CD8-positive, alpha-beta T cell (primary cell): ENCODE measurements at places on chromosomes 16 and 17. TPM values are rescaled to one million over a fixed set of nuclear protein-coding genes. Genes with fewer than 3 reads are reported as not detected.

Gene KCNJ2
- not detected for total RNA-seq

Gene NPIPA5
- total RNA-seq, result not detected

Gene CNTD1
- total RNA-seq, result not detected

DNA sequence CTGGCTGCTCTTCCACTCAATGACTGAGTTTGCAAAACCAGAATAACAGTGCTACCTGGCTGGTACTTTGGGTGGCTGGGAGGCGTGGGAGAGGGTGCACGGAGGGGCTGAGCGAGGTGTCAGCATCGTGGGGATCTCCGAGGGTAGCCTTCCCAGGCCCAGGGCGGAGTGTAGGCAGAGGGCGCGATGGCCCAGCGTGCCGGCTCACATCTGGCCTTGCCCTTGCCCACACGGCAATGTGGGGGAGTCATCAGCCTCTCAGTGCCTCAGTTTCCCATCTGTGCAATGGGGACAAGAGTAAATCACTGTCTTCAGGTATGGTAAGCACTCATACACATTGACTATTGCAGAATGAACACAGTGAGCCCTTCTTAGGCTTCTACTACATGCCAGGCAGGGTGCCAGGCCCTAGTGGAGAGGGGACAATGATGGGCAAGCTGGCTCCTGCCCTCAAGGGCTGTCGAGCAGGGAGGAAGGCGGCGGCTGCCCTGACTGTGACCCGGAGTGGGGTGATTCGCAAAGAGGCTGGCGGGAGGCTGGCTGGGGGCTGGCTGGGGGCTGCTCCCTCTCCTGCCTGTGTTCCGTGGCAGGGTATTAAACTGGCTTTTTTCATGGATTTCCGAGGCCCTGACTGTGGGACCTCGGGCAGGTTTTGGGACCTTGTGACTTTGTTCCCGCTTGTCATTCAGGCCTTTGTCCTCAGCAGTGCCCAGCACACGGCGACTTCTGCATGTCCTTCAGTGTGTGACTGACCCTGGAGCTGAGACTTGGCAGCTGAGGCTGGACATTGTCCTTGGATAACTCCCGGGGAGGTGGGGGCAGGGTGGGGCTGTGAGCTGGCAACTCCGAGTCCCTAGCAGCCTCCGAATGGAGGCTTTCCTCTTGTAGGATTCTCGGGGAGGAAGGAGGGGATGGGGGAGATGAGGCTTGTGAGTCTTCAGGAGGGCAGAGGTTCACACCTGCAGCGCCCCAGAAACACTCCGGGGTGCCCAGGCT is 243.1 kb downstream of the SEC14L1 start:
- no peak for DNase-seq

GRCh38 chr16:11107780-11108465 is 148.1 kb downstream of the SOCS1 start:
- no peak for DNase-seq

Gene PARD6A
- total RNA-seq, result 3.0 TPM

DNA sequence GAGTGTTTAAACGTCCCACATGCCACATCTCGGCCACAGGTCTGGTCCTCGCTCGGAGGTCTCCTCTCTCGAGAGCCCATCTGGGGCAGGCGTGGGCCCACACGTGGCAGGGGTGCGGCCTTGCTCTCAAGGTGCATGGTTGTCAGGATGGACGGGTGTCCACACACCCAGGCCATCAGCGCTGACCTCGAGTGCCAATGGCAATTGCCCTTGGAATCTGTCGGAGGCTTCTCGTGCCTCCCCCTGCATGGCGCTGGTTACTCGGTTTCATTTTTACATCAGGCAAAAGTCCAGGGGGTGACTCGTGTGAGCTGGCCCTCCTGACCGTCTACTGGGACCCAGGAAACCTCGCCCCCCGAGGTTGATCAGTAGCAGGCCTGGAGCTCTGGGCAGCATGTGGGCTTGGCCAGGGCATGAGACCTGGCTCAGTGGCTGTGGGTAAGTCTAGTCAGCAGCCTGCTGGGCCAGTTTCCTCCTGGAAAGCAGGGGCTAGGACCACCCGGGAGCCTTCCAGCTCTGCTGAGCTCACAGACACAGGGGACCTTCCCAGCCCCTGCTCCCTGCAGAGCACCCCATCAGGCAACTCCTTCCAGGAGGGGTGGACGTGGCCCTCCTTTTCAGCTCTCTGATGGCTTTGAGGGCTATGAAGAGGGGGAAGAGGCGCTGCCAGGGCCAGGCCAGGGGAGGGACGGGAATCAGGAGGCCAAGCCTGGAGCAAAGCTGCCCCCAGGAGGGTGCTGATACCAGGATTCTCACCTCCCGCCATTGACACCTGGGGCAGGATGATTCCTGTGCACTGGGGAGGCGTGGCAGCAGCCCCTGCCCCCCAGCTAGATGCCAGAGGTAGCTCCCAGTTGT is 3.7 kb upstream of the ZNF469 start:
- DNase-seq, result no peak

- no peak for DNase-seq
Measured at GRCh38 chr17:20235747-20236146, 226.6 kb downstream of the SPECC1 start.

GRCh38 chr16:60295451-60295850 is 1561.3 kb upstream of the GOT2 start:
- no peak for DNase-seq

DNA sequence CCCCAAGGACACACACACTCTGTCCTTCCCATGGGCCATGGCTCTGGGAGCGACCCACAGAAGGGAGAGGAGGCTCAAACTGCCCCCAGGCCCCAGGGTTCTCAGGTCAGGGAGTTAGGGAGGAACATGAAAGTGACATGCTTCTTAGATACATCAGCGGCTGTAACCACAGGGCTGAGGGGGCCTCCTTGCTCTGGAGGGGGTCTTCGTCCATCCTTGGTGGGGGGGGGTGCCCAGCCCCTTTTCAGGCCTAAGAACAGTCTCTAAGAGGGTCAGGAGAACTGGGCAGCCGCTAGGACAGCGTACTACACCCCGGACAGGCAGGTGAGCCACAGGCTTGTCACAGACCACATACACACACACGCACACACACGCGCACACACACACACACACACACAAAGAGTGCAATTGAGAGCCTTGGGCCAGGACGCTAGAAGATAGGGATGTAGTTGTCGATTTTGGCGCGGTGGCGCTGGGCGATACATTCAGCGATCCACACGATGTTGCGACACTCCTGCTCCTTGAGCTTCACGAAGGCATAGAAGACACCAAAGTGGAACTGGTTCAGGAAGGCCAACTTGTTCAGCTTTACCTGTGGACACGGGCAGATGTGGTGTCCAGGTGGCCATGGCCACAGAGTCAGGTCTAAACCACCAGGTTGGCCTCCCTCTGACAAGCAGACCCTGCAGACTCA is 7.3 kb downstream of the HSD11B2 start:
- DNase-seq, result no peak

DNA sequence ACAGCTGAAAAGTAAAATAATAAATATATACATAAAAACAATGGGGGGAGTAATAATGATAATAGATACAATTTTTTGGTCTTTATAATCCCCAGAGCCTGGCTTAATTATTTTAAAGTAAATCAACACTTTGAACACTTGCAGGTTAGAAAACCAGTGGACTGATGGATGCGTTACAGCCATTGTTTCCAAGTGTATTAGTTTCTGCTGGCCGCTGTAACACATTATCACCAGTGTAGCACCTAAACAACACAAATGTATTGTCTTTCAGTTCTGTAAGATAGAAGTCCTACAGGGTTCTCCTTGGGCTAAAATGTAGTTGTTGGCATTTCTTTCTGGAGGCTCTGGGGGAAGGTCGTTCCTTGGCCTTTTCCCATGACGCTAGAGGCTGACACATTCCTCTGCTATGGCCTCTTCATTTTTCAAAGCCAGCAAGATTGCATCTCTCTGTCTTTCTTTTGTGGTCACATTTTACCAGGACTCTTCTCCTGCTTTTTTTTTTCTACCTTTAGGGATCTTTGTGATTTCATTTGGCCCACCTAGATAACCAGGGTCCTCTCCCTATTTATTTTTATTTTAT is 116.8 kb downstream of the WWOX start:
- DNase-seq, result no peak

DNA sequence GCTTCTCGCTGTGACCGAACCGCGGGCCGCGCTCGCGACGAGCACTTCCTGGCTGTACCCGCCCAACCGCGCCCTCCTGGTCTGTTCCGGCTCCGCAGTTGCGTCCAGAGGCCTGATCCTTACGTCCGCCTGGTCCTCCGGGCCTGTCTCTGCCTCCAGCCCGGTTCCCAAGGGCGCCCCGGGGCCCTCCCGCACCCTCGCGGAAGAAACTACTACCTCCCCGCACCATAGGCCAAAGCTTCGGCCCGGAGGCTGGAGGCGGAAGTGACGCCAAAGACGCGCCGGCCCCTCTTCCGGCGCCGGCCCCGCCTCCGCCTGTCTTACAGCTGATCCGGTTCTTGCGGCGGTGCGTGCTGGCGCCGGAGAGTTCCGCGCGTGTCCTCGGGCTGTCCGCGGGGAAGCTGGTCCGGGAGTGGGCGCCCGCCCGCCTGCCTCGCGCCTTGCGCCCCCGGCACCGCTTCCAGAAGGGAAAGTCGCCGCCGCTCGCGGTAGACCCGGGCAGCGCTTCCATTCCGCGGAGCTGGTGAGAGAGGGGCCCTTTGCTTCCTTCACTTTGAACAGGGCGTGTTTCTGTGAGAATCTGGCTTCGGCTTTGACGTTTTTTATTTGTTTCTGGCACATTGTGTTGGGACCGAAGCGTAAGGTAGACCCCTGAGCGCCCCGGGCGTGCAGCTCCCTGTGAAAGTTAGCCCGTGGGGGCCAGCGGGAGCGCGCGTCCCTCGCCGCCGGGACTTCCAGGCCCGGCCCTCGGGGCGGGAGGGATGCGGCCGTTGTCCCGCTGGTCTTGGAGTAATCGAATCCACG is at the start of gene ZNF778:
TSS of gene ZNF778 (plus strand) at position 316 of the 804 bp plus-strand sequence. CDS start 3,425 bp downstream, outside the sequence.
- DNase-seq, result peak; percentile 80

- no peak for DNase-seq
Measured at GRCh38 chr17:8490256-8491023, 54.8 kb downstream of the NDEL1 start.

- no peak for DNase-seq
Measured at GRCh38 chr16:53953336-53953735, 249.4 kb downstream of the FTO start.

DNA sequence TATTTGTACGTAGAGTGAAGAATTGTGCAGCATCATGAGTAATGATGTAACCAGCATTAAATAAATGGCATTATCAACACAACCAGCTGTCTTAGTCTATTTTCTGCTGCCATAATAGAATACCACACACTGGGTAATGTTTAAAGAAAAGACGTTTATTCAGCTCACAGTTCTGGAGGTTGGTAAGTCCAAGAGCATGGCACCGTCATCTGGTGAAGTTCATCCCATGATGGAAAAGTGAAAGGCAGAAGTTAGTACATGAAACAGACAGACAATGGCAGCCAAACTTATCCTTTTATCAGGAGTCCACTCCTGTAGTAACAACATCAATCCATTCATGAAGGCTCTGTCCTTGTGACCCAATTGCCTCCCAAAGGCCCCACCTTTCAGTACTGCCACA is 6.3 kb upstream of the GOSR2 start:
- DNase-seq, result no peak

- no peak for DNase-seq
Measured at GRCh38 chr16:77408607-77409006, 26.2 kb downstream of the ADAMTS18 start.

Gene PRKCB
- total RNA-seq, result 64.4 TPM

Gene SSTR5
- total RNA-seq, result not detected

- DNase-seq, result no peak
Measured at GRCh38 chr16:47504599-47504998, 43.5 kb downstream of the PHKB start.

DNA sequence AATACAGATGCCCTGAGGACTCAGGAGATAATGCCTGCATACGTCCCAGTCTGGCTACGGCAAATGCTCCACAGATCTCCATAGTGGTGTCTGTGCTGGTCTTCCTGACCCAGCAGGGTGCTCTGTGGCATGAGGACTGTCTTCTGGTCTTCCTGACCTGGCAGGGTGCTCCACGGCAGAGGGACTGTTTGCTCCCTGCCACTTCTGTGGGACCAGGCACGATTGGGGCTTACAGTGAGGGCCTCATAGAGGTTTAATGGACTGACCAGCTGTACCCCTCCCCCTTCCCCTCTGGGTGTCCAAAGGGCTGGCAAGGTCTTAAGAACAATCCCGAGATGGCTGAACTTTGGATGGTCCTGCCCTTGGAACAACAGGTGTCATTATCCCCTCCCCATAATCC is 123.1 kb downstream of the C16orf78 start:
- DNase-seq, result no peak

Gene KRT14
- not detected for total RNA-seq

- DNase-seq, result no peak
Measured at GRCh38 chr17:49776551-49777300, 11.8 kb upstream of the KAT7 start.

DNA sequence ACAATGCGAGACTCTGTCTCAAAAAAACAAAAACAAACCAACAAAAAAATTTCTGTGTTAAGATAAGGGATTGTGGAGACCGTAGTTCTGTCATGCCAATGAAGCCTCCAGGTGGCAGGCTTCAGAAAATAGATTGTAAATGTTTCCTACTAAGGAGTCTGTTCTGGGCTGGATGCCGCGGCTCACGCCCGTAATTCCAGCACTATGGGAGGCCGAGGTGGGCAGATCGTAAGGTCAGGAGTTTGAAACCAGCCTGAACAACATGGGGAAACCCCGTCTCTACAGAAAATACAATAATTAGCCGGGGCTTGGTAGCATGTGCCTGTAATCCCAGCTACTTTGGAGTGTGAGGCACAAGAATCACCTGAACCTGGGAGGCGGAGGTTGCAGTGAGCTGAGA is 4.4 kb upstream of the SNX29 start:
- no peak for DNase-seq

GRCh38 chr17:48734333-48735061 is 5.9 kb upstream of the HOXB13 start:
- no peak for DNase-seq

Gene ZNF276
- total RNA-seq, result 130 TPM

GRCh38 chr17:82937411-82938371 is 97.9 kb upstream of the ZNF750 start:
- DNase-seq, result no peak

- no peak for DNase-seq
Measured at GRCh38 chr16:3774156-3774767, 56.9 kb upstream of the TRAP1 start.

Gene CHMP1A
- total RNA-seq, result 90.8 TPM

DNA sequence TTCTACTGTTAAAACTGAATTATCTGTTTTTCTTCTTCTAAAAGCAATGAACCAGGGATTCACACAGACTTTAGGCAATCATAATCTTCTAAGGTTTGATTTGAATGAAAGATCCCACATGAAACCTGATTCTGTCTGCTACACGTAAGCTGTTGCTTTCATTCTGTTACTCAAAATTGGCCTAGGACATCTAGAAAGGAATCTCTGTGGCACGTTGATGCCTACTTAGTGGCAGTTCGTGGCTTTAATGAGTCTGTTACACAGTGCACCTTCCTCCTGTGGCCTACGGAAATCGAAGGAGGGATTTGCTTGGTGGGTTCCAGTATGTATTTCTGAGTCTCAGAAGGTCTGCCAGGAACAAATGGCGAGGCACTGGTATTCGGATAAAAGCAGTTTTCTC is 489.4 kb upstream of the HSBP1 start:
- no peak for DNase-seq

- DNase-seq, result no peak
Measured at GRCh38 chr17:65220732-65221131, 83.6 kb downstream of the RGS9 start.

- DNase-seq, result no peak
Measured at GRCh38 chr16:4345836-4346781, 5.0 kb downstream of the PAM16 start.
